Stimulated activated CD8-positive, alpha-beta memory T cell treated with anti-CD3 and anti-CD28 coated beads, Interleukin-12 subunit alpha, Interleukin-12 subunit beta, amount 100 ng/mL, for 1 hour (primary cell): ENCODE measurements at places on chromosomes 12 and 14.

DNA sequence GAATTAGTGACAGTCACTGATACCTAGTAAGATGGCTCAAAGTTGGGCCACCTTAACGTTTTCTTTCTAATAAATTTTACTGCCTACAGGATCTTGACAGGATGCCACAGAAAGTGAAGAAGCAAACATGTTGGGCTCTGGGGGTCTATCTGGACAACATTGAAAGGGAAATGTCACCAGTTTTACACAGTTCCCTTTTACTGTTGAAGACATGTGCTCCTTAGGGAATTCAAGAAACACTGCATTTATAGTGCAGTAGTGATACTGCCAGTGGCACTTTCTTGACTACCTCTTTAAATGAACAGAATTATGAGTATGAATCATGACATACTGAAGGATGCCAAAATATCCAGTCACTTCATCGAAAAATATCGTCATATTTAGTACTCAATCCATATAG, 269.3 kb upstream of the SYT10 start:
- DNase-seq: no peak

DNA sequence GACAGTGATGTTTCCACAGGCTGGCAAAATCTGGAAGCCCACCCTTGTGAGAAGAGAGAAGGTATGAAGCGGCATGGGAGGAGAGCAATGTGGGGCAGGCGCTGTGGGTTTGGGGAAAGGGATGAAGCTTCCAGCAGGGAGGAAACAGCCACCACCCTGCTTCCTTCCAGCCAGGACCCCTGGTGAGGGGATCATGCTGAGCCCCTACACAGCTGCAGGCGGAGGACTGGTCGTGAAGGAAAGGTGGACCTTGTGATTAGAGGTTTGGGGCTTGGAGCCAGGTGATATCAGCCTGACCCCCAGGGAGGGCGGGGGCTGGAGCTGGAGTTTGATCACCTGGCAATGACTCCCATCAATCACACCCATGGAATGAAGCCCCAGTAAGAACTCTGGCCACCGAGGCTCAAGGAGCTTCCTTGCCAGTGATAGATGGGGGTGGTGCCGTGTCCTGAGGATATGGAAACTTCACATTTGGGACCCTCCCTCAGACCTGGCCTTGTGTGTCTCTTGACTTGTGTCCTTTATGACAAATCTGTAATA, 48.6 kb downstream of the RIMBP2 start:
- DNase-seq: no peak

- no peak for DNase-seq
Measured at GRCh38 chr14:36161776-36162175, 14.7 kb downstream of the PTCSC3 start.

DNA sequence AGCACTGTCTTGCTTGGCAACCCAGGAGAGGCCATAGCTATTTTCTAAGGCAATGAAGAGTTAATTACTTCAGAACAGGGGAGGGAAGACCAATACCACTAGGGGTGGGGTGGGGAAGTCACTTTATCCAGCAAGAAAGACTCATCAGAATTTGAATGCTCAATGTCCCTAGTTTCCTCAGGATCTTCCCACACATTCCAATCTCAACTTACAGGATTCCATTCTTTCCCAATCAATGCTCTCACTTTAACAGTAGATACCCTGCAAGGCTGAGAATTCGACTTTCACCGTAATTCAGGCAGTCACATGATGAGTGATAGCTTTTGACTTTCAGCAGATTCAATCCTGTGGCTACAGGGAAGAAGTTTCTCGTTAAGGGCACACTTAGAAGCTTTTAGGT, 526.6 kb upstream of the SEL1L start:
- no peak for DNase-seq

DNA sequence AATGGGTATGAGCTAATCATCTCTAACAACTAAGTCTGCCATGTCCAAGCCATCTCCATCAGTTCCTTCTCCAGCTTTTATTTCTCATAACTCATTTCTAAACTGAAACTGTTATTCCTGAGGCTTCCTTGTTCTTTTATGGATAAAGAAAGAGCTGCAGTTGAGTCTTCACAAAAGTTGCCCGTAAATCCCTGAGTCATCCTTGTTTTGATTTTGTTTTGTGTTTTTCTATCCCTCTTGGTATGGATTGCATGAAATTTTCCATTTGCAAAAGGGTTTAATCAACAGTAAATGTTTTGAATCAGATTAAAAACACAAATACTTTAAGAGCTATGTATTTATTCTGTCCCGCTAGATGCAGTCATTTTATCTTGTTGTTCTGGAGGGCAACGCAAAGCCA, 290.6 kb downstream of the EGLN3 start:
- no peak for DNase-seq

GRCh38 chr14:45091710-45092109, 7.8 kb downstream of the PRPF39 start:
- no peak for DNase-seq

DNA sequence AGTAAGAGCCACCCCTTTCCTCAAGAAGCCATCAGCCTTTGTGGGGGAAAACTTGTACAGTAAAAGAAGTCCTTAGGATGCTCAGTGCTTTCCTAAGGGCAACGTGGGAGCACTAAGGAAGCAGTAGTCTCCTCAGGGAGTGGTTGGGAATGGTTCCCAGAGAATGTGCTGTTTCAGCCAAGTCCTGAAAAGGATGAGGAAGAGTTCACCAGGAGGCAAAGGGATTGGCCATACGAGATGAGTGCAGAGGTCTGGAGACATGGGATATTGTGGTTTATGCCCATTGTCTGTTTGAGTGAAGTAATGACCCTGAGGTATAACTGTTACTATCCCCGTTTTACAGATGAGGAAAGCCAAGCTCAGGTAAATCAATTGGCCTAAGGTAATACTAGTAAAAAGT, 86.0 kb upstream of the ATF1 start:
- no peak for DNase-seq

DNA sequence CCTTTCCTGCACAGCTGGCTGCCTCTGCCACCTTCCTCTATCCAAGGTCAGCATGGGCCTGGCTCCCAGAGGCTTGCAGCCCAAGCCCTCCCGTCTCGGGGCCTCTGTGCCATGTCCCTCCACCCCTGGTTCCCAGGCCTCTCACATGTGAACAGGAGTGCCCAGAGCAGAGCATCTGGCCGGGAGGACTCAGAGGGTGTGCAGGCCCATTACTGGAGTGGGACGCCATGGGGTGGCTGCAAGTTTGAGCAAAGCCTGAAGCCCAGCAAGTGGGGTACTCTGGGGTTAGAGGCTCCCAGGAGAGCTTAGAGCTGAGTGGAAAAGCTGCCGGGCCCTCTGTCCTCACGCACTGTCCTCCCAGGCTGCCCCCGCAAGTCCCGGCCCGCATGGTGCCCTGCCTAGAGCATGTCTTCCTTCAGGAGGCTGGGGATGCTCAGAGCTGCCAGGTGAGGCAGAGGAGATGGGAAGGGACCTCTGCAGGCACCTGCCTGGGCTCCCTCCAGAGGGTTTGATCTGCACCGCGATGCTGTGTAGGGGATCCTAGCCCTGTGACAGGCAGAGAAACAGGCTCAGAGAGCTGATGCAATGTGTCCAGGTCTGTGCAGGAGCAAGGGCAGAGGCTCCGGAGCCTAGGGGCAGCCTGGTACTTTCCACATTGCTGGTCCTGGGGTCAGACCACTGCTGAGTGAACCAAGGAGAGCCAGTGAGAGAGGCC, 39.8 kb downstream of the DIO3 start:
- no peak for DNase-seq

DNA sequence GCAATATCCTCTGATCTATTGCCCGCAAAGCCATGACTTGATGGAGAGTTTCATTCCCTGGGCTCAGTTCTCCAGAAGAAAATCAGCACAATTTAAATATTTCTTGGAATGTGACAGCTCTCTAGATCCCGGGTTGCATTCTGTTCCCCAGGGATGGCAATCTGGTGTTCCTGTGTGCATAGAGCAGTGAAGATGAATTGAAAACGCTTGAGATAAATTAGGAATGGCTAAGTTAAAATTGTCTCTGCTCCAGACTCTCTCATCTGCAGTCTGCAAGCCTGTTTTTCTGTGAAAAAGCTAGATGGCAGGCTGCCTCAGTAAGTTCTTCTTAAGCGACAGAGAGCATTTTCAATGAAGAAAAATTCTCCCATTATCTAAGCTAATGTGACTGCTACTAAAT, 582.5 kb upstream of the MGAT4C start:
- DNase-seq: no peak

DNA sequence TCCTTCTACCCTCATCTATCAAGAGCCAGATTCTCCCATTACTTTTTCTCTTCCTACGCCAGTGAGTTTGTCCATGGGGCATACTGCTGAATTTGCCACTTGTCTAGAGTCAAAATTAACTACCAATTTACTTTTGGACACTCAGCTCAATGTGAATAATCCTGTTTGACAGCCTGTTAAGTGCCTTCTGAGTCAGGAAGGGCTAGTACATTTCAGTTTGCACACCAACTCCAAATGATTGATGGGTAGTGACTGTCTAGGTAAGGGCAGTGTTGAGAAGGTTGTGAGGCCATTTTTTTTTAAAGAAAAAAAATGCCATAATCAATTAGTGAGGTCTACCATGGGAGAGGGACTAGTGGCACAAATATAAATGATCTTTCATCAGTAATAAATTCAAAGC, 21.8 kb upstream of the TRIM9 start:
- no peak for DNase-seq

DNA sequence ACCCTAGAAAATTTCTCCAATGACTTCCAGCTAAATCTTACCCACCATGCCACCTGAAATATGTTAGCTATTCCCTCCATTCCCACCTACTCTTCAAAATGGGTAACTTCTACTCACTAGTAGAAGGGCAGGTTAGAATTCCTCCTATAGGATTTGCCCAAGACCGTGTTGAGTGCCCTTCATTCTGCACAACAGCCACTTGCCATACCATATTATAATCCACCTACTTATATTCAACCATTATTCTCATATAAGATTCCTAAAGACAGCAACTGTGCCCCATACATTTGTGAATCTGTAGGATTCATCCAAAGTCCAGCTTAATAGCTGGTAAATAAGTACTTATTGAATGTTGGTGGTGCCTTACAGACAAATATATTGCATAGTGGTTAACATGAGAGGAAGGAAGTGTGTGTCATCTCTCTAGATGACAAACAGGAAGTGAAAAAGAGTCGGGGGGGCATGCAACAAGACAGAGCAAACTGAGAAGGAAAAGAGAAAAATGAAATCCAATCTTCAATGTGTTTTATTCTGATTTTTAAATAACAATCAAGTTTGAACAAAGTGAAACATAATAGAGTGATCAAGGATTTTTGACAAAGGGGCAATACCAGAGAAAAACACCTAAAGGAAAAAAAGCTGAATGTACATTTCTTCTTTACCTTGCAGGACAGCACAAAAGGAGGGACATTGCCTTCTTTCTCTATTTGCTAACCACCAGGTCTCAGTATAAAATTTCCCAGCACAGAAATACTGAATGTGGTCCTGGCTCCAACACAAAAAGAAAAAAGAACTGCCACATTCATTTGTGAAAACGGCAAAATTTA, 389.3 kb upstream of the USP15 start:
- DNase-seq: no peak

DNA sequence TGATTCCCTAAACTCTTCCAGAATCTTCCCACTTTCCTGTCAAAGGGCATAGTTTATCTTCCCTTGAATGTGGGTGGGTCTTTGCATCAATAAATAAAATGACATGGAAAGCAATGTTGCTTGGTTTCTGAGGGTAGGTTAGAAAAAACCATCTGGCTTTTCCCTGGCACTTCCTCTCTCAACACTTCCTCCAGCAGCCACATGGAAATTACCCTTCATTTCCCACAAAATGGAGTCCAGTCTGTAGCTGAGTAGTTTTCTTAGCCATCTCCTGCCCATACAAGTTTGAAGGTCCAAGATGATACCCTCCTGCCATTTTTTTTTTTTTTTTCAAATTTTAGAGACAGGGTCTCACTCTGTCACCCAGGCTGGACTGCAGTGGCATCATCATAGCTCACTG, 11.1 kb upstream of the NDUFA12 start:
- DNase-seq: no peak

- DNase-seq: no peak
Measured at GRCh38 chr12:95978774-95979173, 17.4 kb downstream of the HAL start.
